SW480 (cell line): ENCODE measurements at places on chromosomes 12 and 14.

- DNase-seq, result no peak
Measured at GRCh38 chr14:62003701-62004100, 241.5 kb downstream of the SNAPC1 start.

DNA sequence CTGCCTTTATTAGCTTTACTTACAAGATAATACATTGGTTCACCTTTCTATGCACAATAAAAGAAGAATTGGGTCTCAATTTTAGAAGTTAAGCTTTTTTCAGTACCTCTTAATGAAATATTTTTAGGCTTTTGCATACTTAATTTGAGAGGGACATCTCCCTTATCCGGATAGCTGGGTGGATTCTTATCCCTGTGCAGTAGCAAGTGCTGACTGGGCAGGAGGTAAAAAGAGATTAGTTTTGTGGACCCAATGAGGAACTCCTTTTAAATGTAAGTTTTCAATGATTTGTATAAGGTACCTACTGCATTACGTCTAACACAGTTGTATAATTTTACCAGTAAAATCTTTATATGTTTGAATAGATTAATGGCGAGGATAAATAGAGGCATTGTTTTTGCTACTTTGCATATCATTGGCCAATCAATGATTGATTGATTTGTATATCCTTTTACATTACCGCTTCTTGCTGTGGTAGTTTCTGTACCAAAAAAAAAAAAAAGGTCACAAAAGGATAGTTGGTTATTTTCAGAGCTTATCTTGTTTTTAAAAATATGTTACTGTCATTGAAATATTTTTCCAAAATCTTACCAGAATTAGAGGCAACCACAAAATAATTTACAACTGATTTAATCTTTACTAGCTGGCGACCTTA lies 2.2 kb downstream of the CPSF6 start:
- no peak for DNase-seq

DNA sequence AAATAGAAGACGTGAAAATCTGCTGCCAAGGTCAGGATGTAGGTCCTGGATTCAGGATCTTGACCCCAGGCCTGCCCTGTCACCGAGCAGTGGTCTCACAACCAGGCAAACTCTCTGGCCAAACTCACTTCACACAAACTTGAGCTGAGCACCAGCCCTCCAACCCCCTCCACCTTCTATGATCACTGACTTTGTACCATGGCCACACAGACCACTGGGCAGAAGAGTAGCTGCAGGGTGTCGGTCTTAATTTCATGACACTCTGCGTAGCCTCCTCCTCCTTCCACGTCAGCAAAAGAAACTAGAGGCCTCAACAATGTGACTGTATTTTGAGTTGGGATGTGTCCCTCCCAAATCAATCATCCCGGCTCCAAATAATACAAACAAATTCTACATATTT lies 7.2 kb upstream of the TBX3 start:
- DNase-seq, result no peak

- DNase-seq, result no peak
Measured at GRCh38 chr12:41053046-41053445, 135.1 kb upstream of the PDZRN4 start.

GRCh38 chr12:122422730-122423257 lies 325 bp upstream of the CLIP1 start:
- DNase-seq, result peak; percentile 46

GRCh38 chr12:125873016-125873415 lies 807.8 kb downstream of the AACS start:
- no peak for DNase-seq

- DNase-seq, result no peak
Measured at GRCh38 chr12:79373896-79374499, 316.8 kb downstream of the PAWR start.

GRCh38 chr12:95960241-95960640 lies 17.1 kb downstream of the AMDHD1 start:
- no peak for DNase-seq

DNA sequence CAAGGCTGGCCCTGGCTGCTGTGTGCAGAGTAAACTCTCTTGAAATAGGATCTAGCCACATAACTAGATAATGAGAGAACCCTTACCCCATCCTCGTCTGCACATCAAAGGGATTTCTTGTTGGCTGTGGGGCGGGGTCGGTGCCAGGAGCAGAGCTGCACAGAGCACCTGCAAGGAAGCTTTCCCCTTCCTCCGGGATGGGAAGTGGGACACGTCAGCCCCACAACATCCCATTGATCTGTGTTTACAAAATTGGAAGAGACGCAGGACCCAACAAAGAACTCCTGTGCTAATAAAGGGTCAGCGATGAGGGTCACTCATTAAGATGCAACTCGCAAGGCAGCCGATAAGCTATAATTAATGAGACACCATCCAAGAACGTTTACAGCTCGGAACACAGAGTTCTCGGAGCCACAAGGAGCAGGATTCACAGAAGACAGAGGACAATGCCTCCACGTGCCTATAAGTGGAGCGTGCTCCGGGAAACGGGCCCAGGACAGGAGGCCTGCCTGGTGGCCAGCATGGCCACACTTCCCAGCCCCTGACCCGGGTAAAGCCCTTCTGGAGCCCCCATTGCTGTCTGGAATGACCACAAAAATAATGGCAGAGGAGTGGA lies 171.5 kb downstream of the SLC15A4 start:
- no peak for DNase-seq

- DNase-seq, result no peak
Measured at GRCh38 chr14:95275494-95275893, 44.2 kb downstream of the CLMN start.

DNA sequence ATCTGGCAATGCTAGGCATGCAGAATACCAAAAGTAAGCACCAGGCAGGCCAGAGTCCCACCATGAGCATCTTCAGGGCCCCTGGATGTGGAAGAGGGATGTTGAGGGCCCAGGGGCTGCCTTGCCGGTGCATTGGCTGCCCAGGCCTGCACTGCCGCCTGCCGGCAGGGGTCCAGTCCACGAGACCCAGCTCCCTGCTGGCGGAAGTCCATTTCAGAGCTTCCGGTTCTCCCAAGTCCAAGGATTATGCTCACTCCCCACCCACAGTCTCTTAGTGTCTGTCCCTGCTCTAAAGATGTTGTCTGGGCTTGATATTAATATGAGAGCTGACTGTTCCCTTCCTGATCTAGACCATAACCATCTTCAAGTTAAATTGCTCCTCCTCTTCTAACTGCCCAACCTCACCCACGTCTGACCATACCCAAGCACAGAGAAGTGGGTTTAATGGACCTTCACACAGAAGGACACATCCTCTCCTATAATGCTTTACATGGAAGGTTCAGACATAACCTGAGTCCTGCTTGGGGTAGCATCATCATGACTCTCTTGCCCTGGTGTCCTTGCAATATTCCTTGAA lies 117.4 kb downstream of the DAD1 start:
- DNase-seq, result peak; percentile 33

DNA sequence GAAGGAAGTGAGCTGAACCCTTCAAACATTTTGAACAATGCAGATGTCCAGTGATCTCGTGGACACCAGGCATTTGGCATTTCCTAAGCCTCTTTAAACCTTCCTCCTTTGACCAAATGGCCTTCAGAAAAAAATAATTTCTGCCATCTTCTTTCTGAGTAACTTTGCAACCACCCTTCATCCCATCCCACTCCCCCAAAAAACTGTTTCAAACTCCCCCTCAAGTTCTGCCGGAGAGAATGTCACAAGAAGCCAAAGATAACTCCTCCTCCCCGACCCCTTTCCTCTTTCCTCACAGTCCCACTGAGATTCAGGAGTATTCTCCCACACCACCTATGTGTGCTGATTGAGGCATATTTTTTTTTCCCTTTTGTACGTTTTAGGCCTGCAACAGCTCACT lies 1.7 kb downstream of the KSR2 start:
- DNase-seq, result no peak

GRCh38 chr14:90533591-90534021 lies 136.8 kb downstream of the CALM1 start:
- no peak for DNase-seq

- no peak for DNase-seq
Measured at GRCh38 chr14:23602181-23603095, 23.8 kb upstream of the JPH4 start.

GRCh38 chr12:41190338-41190737 lies 2.2 kb downstream of the PDZRN4 start:
- peak; percentile 1 for DNase-seq

DNA sequence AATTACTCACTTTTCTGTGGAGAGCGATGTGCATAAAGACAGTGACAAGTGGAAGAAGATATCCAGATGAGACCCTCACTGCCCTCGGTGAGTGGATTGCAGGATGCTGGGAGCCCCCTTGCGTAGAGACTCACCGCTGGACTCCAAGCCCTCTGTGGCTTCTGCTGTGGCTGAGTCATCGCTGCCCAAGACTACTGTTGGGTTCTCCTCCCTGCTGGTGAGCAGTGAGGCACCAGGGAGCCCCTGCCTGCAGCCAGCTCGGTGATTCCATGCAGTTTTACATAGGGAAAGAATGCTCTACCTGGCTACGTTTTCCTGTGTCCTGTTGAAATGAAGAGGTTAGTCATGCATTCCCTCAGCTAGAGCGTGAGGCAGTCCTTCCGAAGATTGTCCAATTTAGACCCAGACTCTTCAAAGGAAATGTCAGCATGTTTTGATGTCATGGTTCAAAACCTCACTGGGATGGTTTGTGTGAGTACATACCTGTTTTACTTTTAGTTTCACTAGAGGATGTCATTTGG lies 28.2 kb downstream of the TRAF3 start:
- DNase-seq, result peak; percentile 84

DNA sequence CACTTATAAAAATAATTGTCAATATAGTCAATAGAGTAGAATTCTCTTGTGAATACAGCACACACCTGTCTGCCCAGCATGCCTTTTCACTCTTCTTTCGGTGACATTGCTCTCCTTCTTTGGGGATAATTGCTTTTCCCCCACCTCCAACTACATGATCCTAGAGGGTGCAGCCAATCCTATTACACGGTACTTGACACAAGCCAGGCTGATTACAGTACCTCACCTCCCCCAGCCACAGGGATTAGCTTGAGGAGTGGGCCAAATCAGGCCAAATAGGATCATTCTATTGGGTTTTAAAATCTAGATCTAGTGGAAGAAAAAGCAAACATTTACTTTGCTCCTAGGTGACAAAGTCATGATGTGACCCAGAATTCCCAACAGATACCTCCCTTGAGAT lies 16.8 kb upstream of the NFYB start:
- no peak for DNase-seq
